ENCODE measurements at places on chromosomes 16 and 17.

GRCh38 chr16:10180042-10180770 is 2.0 kb downstream of the GRIN2A start:
- no peak for DNase-seq

- no peak for DNase-seq
Observed at GRCh38 chr17:82664701-82665182, 16.5 kb upstream of the WDR45B start.

- no peak for DNase-seq
Observed at GRCh38 chr16:84502075-84502474, 2.4 kb downstream of the MEAK7 start.

- no peak for DNase-seq
Observed at GRCh38 chr17:57900991-57901743, 51.3 kb upstream of the MRPS23 start.

DNA sequence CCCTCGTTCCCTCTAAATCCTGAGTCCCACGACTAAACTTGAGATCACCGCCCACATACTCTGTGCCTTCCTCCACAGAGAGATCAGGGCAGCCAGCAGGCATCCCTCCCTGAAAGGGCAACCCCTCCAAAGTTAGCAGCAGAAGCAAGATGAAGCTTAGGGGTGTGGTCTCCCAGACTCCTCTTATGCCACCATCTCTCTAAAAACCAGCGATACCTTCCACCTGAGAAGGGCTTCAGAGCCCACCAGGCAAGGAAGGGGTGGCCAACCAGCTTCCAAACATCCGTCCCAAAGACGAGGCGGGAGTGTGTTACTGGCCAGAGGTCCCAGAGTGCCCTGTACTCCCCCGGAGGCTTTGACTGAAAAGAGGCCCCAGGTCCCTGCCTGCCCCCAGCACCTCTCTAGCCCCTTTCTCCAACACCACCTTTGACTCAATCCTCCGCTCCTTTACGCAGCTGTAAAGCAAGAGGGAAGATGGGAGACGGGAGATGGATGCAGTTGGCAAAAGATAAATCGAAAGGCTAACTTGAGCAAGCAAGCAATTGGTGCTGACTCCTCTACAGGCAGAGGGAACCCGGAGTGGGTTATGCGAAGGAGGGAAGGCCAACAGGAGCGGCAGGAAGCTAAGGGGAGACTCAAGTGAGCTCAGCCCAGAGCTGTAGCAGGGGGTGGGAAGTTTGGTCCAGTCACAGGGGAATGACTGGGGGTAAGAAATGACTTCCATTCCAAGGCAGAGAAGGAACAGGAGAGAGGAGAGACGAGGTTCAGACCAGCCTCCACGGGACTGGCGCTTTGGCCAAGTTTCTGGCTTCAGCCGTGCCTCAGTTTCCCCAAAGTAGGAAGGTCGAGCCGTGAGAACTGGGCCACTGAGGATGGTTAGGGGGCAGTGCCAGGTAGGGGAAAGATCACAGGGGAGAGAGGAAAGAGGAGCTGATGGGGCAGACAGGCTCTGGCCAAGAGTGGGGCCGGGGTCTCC is 1.0 kb downstream of the ST3GAL2 start:
- DNase-seq = peak; percentile 69

DNA sequence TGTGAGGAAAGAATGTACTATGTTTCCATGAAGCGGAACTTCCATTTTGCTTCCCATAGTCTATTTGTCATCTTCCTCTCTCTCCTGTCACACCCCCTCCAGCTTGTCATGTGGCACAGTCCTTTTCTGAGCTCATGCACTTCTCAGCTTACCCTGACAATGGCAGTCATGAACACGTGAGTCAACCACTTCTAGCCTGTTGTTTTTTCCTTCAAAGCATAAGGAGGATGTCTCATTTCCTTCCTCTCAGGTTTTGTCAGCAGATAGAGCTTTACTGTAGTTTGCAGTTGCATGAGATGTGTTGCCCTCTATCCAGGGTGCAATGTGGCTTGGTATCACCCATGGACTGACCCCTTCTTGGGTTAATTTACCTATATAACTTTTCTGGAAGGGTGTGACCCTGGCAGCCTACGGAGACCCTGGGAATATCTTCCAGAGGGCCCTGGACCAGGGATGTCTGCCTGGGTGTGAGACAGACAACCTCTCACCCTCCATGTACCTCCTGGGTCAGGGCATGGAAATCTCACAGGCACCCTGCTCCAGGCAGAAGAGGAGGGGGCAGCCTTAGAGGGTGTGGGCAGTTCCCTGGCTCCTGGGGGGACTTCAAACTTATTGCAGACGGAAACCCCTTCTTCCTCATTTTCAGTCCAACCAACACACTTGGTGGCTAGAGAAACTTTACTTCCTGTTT is 4.0 kb upstream of the ZNF267 start:
- peak; percentile 99 for DNase-seq
